ENCODE measurements at places on chromosomes 16 and 17. TPM values are rescaled to one million over a fixed set of nuclear protein-coding genes. Genes with fewer than 3 reads are reported as not detected.
A peak's percentile ranks its signal among the peaks of the same experiment; 100 is the strongest.

SPAG7 gene
- total RNA-seq: 32.2 TPM

ARL5C gene
- total RNA-seq: not detected

GRCh38 chr16:17312094-17312710 lies 158.6 kb downstream of the XYLT1 start:
- peak; percentile 60 for DNase-seq

- DNase-seq: no peak
Observed at GRCh38 chr17:27466743-27467375, 10.6 kb downstream of the KSR1 start.
